ENCODE measurements at places on chromosomes 6 and 20.

DNA sequence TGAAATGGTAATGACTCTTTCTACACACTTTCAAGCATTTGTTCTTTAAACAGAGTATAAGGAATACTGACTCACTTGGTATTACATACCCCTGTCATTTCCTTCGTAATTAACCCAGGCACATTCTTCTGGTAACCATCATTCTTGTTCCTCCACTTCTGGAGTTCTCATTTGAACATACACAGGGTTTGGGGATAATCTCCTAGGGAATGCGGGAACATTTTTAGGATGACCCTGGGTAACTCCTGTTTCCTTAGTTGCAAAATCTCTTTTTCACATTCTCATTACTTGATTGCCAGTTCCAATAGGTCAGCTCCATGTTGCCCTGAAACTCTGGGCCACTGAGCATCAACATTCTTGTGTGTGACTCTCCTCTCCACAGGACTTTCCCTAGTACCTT is 51.5 kb upstream of the E2F3 start:
- no peak for DNase-seq

- DNase-seq = no peak
These were observed 223.2 kb upstream of the ECI2 start for GRCh38 chr6:4358414-4359107.

DNA sequence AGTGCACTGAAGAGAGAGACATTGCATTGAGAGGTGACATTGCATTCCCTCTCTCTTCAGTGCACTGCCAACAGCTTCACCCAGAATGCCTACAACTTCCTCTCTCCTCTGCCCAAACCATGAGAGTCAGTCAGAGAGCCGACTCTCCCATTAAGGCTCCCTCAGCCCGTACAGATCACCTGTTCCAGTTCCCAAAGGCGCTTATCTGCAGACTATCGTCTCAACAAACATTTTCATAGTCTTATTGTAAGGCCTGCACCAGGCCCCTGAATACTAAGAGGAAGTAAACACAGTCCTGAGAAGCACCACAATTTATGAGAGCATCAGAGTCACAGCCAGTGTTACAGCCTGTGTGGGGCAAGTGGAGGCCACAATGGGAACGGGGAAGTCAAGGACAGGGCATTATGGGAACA is 53.7 kb downstream of the GFOD1 start:
- no peak for DNase-seq

DNA sequence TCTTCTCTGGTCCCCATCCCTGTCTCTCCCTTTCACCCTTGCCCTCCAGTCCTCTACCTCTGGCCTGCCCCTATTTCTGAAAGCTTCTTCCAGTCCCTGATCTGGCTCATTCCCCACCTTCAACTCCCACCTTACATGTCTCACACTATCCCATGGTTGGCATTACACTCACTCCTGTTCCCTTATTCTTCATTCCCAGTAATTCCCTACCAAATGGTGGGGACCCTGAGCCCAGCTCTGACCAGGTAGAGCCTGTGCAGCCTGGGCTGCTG is 6.4 kb downstream of the TP53INP2 start:
- DNase-seq = no peak

GRCh38 chr6:136969433-136969832 is 47.3 kb downstream of the SLC35D3 start:
- DNase-seq = no peak

DNA sequence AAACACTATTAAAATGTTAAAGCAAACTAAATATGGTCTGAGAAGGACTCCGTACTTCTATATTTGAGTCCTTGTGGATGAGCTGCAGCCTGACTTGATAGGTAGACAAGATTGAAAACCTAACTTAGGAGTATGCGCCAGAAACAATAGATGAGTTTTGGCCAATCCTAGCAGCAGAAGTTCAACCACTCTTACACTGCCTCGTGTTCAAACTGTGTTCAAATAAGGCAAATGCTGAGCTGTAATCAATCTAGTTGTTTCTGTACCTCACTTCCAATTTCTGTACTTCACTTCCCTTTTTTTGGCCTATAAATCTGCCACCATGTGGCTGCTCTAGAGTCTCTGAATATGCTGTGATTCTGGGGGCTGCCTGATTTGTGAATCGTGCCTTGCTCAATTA is 13.2 kb upstream of the SERINC1 start:
- DNase-seq = no peak

DNA sequence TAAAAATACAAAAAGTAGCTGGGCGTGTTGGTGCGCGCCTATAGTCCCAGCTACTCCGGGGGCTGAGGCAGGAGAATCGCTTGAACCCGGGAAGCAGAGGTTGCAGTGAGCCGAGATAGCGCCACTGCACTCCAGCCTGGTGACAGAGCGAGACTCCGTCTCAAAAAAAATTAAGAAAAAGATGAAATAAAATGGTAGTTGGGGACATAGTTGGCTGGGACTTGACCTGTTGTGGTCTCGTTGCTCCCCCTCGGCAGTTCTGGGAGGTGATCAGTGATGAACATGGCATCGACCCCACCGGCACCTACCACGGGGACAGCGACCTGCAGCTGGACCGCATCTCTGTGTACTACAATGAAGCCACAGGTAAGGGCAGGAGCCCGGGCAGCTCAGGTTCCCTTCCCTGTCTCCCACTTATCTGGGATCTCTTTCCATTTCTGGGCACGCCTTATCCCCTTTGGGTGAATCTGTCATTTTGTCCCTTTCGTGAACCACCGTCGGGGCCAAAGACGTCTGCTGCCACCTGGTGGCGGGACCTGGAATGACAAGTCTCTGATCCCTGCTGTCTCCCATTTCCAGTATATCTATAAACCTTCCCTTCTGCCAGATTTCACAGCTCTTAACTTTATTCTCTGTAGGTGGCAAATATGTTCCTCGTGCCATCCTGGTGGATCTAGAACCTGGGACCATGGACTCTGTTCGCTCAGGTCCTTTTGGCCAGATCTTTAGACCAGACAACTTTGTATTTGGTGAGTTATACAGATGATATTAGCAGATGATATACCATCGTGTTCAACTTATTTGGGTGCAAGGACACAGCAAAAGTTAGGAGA is 2.3 kb downstream of the TUBB start:
- peak; percentile 76 for DNase-seq

GRCh38 chr6:52155791-52156576 is 30.2 kb upstream of the IL17A start:
- DNase-seq = no peak

- DNase-seq = no peak
These were observed 26.2 kb upstream of the MRPS18A start for GRCh38 chr6:43713643-43714310.

DNA sequence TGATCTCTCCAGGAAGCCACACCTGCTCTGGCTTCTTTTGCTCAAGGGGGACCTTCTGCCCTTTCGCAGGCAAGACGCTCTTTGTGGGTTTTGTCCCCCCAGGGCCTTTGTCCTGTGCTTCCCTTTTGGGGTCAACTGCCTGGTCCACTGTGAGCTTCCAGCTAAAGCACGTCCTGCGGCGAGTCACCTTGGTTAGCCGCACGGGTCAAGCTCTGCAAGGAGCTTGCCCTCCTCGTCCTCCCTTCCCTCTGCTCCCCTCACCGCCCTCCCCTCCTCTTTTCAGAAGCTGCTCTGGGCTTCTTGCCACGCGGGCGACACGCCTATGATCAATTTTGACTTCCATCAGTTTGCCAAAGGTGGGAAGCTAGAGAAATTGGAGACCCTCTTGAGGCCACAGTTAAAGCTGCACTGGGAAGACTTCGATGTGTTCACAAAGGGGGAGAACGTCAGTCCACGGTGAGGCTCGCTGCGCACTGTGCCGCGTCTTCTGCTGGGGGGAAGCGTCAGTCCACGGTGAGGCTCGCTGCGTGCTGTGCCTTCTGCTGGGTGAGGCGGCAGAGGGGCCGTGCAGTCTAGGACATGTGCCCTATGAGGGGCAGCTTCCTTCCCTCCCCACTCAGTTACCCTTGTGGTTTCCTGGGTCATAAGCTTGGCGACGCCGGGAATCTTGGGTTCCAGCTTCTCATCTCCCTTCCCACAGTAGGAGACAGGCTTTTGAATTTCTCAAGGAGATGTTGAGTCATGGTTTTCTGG is 80.2 kb downstream of the SYNJ2 start:
- no peak for DNase-seq

- no peak for DNase-seq
These were observed 128.5 kb downstream of the ALDH8A1 start for GRCh38 chr6:134821397-134821796.

GRCh38 chr20:47568019-47568418 is 66.3 kb downstream of the NCOA3 start:
- DNase-seq = no peak

Data from T follicular helper cell (primary cell).